ENCODE measurements at places on chromosomes 7 and 10.

- DNase-seq: peak; percentile 87
These were observed 11.1 kb downstream of the MSRB2 start for GRCh38 chr10:23106331-23107072.

GRCh38 chr10:129704786-129705525 is 237.9 kb downstream of the MGMT start:
- no peak for DNase-seq

- DNase-seq: no peak
These were observed 80.5 kb downstream of the C10orf105 start for GRCh38 chr10:71638822-71639719.

DNA sequence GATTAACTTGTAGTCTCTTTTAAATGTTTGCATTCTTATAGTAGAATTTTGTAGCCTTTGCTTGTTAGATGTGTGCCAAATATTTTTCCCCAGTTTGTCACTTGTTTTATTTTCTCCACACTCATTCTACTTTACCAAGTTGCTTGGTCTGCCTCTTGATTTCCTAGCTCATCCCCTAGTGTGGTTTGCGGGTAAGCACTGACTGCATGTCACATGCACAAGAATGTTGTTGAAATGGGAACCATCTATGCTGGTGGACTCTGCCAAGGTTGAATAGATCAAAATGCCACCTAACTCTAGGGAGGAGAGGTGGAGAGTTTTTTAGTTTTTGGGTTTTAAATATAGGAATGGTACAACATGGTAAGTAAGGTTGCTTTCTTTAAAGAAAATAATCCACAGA is 47.6 kb downstream of the FZD1 start:
- DNase-seq: no peak

- DNase-seq: no peak
These were observed 1180.4 kb downstream of the CNTNAP2 start for GRCh38 chr7:147296986-147297385.

GRCh38 chr10:61068471-61068870 is 124.5 kb upstream of the RHOBTB1 start:
- DNase-seq: no peak
